ENCODE measurements at places on chromosomes 3 and 15.

DNA sequence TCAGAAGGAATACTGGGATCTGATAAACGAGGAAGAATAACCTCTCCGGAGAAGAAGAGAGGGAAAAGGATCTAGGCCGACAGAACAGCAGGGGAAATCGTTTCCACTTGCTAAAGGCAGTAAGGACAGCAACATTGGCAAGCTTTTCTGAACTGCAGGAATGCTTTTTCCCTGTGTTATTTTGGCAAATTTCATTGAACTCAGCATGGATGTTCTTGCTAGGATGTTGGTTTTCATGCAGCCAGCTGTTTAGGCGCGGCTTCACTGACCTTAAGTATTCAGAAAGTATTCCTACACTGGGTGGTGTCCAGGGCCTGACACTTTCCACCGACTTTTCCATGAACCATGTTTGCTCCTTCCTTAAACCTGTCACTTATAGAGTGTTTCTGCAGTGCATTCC is 489.7 kb downstream of the CNTN3 start:
- DNase-seq = no peak

DNA sequence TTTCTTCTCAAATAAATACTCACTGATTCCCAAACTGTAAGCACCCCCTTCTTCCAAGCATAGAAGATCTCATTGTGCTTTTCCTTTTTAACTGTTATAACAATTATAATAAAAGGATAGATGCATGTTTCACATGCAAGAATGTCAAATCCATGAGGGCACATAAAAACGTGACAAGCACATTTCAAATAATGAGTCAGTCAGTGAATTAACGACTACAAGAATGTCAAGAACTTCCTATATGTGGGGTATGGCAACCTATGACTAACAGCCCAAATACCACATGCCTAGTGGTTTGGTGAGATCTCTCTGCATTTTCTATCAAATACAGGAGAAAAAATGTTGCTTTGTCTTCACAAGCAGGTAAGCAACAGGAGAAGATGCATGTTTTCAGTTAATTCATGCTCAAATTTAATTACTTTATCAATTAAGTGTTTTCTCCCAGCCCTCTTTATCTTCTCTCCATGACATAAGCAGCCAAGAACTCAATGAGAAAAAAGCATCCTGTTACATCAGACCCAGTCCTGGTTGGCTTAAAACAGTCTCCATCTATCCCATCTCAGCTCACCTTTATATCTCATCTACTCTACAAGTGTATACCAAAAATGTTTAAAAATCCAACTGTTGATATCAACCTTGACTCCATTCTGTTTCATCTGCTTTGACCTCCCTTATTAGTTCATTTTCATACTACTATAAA is 181.5 kb upstream of the LMCD1 start:
- DNase-seq = no peak

DNA sequence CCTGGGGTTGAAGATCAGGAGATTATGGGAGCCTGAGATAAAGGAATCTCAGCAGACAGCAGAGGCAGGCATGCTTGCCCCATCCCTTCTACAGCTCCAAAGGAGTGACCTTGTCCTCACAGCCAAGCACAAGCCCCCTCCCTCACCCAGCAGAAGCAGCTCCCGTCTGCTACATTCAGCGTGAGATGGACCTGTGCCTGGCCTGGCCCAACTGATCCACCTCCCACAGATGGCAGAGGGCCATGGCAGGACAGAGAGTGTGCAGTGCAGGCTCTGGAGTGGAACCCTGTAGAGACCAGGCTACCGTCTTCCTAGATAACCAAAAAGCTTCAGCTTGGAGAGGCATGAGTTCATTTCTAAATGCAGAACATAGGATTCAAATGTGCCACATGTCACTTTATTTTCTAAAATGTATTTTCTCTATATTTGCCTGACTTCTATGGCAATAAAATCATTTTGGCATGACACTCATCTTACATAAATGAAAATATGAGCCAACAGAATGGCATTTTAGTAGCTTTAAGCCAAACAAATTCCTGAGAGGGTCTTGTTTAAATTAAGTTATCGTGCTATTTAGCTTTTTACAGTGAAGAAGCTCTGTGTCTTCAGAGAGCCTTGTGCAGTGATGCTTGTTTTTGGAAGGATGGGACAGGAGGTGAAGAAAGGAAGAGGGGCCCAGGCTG is 43.7 kb downstream of the SLC12A8 start:
- DNase-seq = no peak

GRCh38 chr15:80234883-80235282 is 17.1 kb downstream of the CTXND1 start:
- DNase-seq = no peak

GRCh38 chr15:68166847-68167246 is 38.3 kb downstream of the CALML4 start:
- no peak for DNase-seq

- DNase-seq = peak; percentile 64
Measured at GRCh38 chr15:55846116-55846707, 103.3 kb upstream of the PRTG start.

- no peak for DNase-seq
Measured at GRCh38 chr15:90419738-90420406, 31.8 kb downstream of the IQGAP1 start.

All from NCI-H2227 treated with DMSO at 0.1 percent for 48 hours (cell line).